Tongue (tissue), 3 donors: ENCODE measurements at places on chromosomes 2 and 18. TPM values are rescaled to one million over a fixed set of nuclear protein-coding genes. Genes with fewer than 3 reads are reported as not detected.

DNA sequence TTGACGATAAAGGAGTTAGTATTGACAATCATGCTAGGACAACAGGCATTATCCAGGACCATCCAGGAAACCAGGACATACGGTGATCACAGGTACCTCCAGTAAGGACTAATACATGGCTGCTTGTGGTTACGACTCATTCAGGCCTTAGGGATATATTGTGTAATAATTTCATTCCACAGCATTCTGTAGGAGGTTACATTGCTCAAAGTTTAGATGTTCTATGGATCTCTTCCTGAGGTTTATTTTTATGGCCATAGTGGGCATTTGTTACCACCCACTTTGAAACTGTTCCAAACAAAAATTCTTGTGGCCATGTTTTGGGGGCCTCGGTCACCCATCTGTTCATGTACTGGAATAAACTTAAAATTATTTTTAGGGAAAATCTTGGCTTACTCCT, 431.6 kb downstream of the METTL4 start:
- no peak for DNase-seq

GRCh38 chr2:229884775-229885699, 36.8 kb downstream of the TRIP12 start:
- DNase-seq: no peak

GRCh38 chr2:20302019-20302418, 48.6 kb downstream of the PUM2 start:
- no peak for DNase-seq

DNA sequence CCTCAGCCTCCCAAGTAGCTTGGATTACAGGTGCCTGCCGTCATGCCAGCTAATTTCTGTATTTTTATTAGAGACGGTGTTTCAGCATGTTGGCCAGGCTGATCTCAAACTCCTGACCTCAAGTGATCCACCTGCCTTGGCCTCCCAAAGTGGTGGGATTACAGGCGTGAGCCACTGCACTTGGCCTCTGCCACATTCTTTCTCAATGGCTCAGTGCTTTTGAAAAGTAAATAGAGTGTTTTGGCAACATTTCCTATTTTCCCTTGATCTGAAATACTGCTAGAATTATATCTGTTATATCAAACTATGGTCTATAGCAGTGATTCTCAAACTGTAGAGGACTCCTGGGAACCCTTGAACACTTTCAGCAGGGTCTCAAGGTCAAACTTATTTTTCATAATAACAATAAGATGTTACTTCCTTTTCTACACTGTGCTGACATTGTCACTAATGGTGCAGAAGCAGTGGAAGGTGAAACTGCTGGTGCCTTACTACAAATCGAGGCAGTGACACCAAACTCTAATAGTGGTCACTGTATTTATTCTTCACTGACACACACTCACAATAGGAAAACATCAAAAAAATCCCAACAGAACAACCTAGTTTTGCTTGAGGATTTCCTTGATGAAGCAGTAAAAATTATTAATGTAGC, 10.6 kb downstream of the DAW1 start:
- no peak for DNase-seq

DNA sequence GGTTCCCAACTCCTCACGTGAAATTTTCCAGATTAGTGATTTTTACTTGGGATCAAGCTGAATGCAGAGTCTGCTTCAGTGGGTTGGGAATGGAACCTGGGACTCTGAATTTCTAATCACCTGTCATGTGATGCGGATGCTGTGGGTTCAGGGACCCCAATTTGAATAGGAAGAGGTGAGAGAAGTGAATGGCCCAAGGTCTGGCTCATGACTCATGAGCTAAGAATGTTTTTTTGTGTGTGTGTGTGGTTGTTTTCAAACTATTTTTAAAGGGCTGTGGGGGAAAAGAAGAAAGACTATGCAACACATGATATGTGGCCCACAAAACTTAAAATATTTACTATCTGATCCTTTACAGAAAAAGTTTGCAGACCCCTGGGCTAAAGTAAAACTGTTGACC, 108.5 kb upstream of the CYRIA start:
- no peak for DNase-seq

- DNase-seq: peak; percentile 78
Measured at GRCh38 chr2:114488841-114489530, 46.5 kb downstream of the DPP10 start.

DNA sequence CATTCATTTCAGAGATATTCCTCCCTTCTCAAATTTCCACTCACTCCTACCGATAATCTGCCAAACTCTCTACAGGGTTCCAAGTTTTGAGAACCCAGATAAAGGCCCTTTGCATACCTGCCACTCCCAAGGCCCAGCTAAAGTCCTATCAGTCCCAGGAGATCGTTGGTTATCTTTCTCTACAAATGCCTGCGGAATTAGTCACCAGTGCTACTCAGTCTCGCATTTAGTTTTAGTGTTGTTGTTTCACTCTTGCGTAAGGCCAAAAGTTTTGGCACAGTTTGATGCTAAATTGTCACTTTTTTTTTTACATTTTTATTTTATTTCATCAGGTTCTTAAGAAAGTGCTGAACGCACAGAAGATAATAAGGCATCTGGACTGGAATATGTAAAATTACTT, 29.2 kb upstream of the SETBP1 start:
- DNase-seq: no peak

DNA sequence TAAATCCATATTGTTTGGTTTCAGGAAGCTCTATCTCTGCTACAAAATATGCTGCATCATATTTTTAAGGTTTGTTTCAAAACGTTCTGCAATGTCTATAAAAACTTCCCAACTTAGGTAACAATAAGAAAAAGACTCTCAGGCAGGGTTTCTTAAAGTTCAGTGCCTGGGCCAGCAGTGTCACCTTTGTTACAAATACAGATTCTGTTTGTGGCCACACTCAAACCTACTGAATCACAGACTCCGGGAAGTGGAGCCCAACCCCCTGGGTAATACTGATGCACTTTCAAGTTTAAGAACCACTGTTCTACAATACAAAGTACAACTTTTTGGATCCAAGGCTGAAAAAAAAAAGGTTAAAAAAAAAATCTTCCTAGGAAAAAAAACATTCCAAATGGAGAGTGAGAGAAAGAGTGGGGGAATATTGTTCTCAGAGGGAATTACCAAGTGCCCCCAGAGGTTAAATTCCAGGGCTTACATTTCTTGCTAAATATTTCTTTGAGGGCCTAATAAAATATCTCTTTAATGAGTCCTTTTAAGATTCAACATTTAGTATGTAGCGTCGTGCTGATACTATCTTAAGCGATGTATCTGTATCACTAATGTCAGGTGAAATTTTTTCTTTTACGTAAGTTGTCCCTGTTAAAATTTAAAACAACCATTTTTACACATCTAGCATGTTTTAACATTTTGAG, 476.7 kb downstream of the TXNL1 start:
- DNase-seq: peak; percentile 14

DNA sequence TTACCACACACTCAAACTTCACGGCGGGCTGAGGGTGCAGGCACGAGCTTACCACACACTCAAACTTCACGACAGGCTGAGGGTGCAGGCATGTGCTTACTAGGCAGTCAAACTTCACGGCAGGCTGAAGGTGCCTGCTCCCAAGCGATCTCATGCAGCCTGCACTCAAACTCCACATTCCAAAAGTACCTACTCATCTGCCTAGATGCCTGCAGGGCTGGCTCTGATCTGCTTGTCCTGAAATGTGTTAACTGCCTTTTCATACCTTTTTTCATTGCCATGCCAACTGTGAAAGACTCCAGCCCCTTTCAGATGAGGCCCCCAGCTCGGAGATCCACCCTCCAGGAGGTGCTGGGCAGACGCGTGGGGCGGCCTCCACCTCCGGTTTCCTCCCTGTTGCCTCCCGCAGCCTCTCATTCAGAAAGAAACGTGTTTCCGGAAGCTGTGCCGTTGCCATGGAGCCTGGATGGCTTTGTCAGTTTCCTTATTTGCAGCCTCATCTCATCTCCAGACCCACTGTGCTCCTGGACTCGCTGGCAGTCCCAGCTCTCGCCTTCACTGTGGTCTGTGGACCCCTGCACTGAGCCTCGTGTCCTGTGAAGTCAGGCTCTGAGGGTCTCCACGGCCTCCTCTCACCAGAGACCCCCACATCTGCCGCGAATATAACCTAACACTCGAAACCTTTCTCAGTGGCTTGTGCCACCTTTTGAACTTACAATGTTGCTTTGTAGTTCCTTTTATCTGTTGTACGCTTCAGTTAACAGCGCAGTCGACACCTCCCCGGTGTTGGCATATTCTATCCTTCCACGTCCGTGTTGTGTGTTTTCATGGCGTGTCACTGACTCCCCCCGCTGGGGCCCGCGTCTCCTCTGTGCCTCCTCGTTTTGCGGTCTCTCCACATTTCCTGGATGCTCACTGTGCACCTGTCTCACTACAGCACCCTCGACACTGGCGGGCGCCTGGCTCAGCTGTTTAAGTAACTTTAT, 106.1 kb upstream of the ALKAL2 start:
- DNase-seq: peak; percentile 49

DNA sequence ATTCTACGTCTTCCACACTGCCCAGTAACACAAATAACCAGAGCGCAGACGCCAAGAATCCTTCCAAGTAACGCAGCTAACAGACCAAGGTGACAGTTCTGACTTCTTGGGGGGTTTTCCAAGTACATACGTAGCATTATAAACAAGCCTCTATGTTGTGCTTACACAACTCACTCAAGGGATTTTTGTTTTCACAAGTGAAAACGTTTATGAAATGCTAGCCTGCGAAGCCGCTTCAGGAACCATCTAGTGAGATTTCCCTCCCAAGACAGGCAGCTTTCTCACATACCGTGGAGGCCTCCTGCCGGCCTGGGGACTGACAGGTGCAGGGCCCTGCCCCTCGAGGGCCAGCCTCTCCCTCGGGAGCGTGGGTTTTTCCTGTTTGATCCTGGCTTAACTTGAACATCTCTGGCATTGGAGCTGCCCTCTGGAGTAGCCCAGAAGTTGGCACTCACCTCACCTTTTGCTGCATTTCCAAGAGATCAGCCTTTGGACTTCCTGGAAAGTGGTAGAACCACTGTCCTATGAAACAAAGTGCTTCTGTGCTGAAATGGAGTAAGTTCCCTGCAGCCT, 151.1 kb downstream of the MBP start:
- DNase-seq: peak; percentile 55

- DNase-seq: no peak
Measured at GRCh38 chr2:194332799-194333490, 1324.1 kb upstream of the SLC39A10 start.

GRCh38 chr2:174866421-174866820, 102.1 kb upstream of the CHRNA1 start:
- DNase-seq: no peak

DNA sequence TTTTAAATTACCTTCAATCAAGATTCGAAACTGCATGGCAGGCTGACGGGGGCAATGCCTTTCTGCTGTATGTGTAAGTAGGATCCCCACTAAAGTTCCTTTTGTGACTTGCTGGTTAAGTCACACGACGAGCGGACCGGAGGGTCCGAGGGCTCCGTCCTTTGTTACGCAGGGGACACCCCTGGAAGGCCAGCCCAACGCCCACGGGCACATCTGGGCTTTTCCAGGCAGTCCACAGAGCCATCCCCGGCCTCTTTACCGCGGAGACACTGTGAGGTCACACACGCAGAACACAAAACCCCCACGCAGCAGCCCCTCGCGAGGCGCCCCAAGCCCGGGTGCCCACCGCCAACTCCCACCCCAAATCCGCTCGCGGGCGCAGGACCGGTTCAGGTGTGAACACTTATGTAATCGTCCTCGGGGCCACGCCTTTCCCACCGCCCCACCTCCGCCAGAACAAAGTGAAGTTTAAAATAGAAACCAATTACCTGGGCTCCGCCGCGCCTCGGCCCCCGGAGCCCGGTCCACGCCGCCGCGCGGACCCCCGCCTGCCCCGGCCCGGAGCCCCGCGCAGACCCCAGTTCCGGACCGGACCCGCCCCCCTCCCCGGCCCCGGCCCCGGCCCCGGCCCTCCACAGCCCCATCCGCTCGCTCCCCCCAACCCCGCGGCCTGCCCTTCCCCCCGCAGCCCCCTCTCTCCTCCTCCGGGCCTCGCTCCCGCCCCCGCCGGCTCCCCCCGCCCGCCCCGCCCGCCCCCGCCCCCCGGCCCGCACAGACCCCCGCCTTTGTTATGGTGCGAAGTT, 4.2 kb downstream of the ZNF516 start:
- DNase-seq: peak; percentile 68

GRCh38 chr2:175568109-175568730, 386.7 kb upstream of the ATP5MC3 start:
- DNase-seq: no peak

DNA sequence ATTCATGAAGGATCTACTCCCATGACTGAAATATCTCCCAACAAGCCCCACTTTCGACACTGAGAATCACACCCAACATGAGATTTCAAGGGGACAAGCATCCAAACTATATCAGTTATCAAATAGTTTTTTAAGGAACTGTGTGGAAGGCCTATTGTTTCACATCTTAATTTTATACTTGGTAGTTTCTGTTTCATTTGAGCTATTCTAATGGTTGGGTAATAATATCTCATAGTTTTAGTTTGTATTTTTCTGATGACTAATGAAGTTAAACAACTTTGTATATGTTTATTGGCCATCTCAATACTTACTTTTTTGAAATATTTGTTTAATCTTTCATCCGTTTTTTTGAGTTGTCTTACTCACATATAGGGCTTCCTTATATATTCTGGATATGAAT, 135.0 kb downstream of the SCG2 start:
- no peak for DNase-seq

DNA sequence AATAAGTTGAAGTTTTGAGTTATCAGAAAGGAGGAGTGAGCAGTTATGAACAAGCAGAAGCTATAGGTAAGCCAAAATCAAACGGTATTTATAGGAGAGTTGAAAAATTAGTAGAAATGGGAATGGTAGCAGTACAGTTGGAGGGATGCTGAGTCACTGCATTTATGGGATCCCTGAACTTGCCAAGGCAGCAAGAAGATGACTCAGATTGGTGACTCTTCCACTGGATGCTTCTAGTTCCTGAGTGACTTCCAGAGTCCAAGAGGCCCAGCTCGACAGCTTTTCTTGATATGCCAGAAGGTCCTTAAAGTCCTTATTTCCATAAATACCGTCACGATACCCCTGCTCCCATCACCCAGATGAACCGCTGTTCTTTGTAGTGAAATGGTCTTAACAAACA, 31.1 kb upstream of the ACTR3 start:
- DNase-seq: no peak

GRCh38 chr2:59756150-59756549, 797.3 kb downstream of the BCL11A start:
- no peak for DNase-seq

- DNase-seq: no peak
Measured at GRCh38 chr2:64720535-64721319, 67.0 kb upstream of the SERTAD2 start.

Gene FSIP2
- total RNA-seq: 3.1 TPM

Gene ATG9A
- total RNA-seq: 51.9 TPM

Gene MAP2
- total RNA-seq: 11.5 TPM

Gene DSC2
- total RNA-seq: 54.9 TPM

Gene BCL2L11
- total RNA-seq: 17.8 TPM

Gene CRYGC
- total RNA-seq: not detected
